Skin of body (tissue), 3 donors: ENCODE measurements at places on chromosomes 3 and 15. TPM values are rescaled to one million over a fixed set of nuclear protein-coding genes. Genes with fewer than 3 reads are reported as not detected.

The DAPK2 gene
- 9.7 TPM for total RNA-seq

The GNAT1 gene
- 0.20 TPM for total RNA-seq

The SLC22A14 gene
- total RNA-seq = 0.30 TPM

The PAK2 gene
- total RNA-seq = 35.9 TPM

The CPNE9 gene
- total RNA-seq = 0.39 TPM

The ABHD2 gene
- 27.8 TPM for total RNA-seq

The FAM81A gene
- 0.39 TPM for total RNA-seq

The C2CD4A gene
- not detected for total RNA-seq

The CLEC3B gene
- total RNA-seq = 54.6 TPM

The ATP13A4 gene
- 22.4 TPM for total RNA-seq

The ACKR4 gene
- total RNA-seq = 41.2 TPM

The NIPA2 gene
- 34.4 TPM for total RNA-seq

The BMF gene
- total RNA-seq = 11.4 TPM

The LRRN1 gene
- total RNA-seq = 20.9 TPM

The CRYGS gene
- total RNA-seq = 0.99 TPM

The AHSG gene
- total RNA-seq = not detected

The ZNF280D gene
- total RNA-seq = 69.0 TPM

The LMAN1L gene
- 0.20 TPM for total RNA-seq

The FEZF2 gene
- not detected for total RNA-seq

The BOC gene
- total RNA-seq = 70.1 TPM

The TOP2B gene
- total RNA-seq = 159 TPM

The ANKRD34C gene
- total RNA-seq = not detected

The IQCF5 gene
- total RNA-seq = not detected

The VIPR1 gene
- 10.1 TPM for total RNA-seq

The CPLX3 gene
- total RNA-seq = 0.20 TPM

The NSMCE3 gene
- 6.9 TPM for total RNA-seq

The NMD3 gene
- 74.7 TPM for total RNA-seq

The VWA5B2 gene
- total RNA-seq = 0.10 TPM

The GP9 gene
- 0.49 TPM for total RNA-seq

The VPS8 gene
- 116 TPM for total RNA-seq

The KBTBD12 gene
- total RNA-seq = 3.1 TPM

The AADACL2 gene
- total RNA-seq = 21.6 TPM

The OGG1 gene
- total RNA-seq = 23.5 TPM

The DPPA2 gene
- total RNA-seq = not detected

The TLR9 gene
- not detected for total RNA-seq

The GNB4 gene
- 57.4 TPM for total RNA-seq

The NFKBIZ gene
- 29.6 TPM for total RNA-seq

The ISLR gene
- total RNA-seq = 46.8 TPM

The INSYN1 gene
- total RNA-seq = 7.7 TPM

The HRH1 gene
- total RNA-seq = 10.1 TPM

The CMTM6 gene
- total RNA-seq = 61.5 TPM

The TM4SF18 gene
- 16.6 TPM for total RNA-seq

The MED12L gene
- 1.5 TPM for total RNA-seq

The CASR gene
- not detected for total RNA-seq

The FANCD2OS gene
- not detected for total RNA-seq

The GOLGA8J gene
- total RNA-seq = 0.30 TPM
